ENCODE measurements at places on chromosomes 5 and 9.
A peak's percentile ranks its signal among the peaks of the same experiment; 100 is the strongest.

DNA sequence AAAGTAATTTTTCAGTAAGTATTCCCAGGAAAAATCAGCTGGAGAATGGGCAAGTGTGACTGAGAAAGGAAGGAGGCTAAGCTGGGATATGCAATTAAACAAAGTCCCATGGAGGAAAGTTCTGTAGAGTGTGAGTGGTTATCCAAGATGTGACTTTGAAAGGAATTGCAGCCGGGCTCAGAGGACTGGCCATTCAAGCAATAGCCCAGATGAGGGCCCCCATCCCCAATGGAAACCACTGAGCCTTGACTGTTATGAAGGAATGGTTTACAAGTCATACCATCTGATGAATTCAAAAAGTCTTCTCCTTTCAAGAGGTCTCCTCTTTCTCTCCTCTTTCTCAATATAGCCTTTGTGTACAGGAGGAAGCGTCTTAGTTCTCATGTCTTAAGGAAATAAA, 6.5 kb downstream of the LVRN start:
- no peak for DNase-seq

DNA sequence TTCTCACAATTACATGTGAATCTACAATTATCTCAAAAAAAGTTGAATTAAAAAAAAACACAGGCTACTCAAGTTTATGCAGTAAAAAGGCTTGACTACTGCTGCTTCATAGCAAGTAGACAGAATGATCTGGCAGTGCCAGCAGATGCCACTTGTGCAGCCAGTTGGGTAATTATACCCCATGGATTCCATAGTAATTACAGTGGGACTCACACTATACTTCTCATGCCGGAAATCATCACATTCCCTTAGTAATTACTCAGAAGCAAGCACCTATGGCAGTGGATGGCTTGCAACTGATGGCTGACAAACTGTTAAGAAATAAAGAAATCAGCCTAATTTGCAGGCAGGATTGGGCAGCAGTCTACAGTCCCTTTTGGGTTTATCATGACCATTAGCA, 463.2 kb upstream of the KLF4 start:
- DNase-seq: no peak

- no peak for DNase-seq
These were observed 168.1 kb downstream of the EFNA5 start for GRCh38 chr5:107502676-107503060.

DNA sequence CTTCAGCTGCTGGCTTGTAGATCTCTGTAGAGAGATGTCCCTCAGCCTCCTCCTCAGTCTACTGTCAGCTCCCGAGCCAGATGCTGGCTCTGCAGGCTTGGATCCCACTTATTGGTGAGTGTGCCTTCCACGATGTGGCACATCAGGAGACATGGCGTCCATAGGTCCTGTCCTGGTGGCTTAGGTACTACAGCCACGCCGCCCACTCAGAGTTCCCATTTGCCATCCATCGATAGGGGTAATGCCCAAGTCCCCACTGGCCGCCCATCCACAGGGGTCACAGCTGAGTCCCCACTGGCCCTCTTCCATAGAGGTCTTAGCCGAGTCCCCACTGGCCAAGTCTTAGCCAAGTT, 17.3 kb downstream of the EXOC3 start:
- no peak for DNase-seq

DNA sequence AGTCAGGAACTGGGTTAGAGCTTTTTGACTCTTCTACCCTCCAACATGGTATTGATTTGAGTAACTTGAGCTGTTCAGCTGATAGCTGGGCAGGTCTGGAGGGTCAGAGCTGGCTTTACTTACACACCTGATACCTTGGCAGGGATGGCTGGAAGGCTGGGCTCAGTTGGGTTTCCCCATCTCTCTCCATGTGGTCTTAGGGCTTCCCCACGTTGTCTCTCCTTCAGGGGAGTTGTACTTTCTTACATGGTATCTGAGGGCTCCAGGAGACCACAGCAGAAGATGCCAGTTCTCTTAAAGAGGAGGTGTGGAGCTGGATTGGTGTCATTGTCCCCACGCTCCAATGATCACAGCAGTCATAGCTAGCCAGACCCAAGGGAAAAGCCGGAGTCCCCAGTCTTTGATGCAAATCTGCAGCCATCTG, 25.6 kb downstream of the ISOC1 start:
- DNase-seq: no peak

DNA sequence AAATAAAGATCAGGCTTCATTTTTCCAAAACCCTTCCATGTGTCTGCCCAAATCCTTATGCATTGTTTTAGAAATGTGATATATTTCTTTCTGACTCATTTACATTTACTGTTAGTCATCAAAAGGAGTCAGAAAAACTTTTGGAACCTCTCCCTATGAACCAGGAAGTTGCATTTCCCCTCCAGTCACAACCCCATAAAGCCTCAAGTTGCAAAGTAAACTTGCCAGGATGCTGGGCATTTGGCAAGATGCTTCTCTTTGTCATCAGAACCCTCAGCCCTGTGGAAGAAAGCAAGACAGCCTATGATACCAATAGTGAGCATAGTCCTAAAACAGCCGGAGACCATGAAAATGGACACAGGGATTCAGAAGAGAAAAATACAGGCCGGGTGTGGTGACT, 84.2 kb downstream of the MUSK start:
- peak; percentile 93 for DNase-seq
